ENCODE measurements at places on chromosomes 3 and 15. TPM values are rescaled to one million over a fixed set of nuclear protein-coding genes. Genes with fewer than 3 reads are reported as not detected.

The PEAK1 gene
- total RNA-seq: 92.5 TPM

The LRRC31 gene
- total RNA-seq: not detected

The GCNT3 gene
- 0.23 TPM for total RNA-seq

The GP9 gene
- not detected for total RNA-seq

The TNK2 gene
- total RNA-seq: 18.4 TPM

The GOLGA6L9 gene
- 1.5 TPM for total RNA-seq

The GPR62 gene
- 0.07 TPM for total RNA-seq

The CX3CR1 gene
- total RNA-seq: not detected

The EIF4E3 gene
- total RNA-seq: 0.83 TPM

The SELENOK gene
- 14.5 TPM for total RNA-seq

The NANOGP8 gene
- not detected for total RNA-seq

The GPR27 gene
- total RNA-seq: 0.26 TPM

The ZBBX gene
- 0.20 TPM for total RNA-seq

The SCN5A gene
- 0.72 TPM for total RNA-seq

The CPNE4 gene
- total RNA-seq: not detected

The GHSR gene
- not detected for total RNA-seq

The NOX5 gene
- 0.39 TPM for total RNA-seq

The SLC9C1 gene
- 0.43 TPM for total RNA-seq

The ITPR1 gene
- total RNA-seq: 126 TPM

The FANCI gene
- 11.3 TPM for total RNA-seq

The TUSC7 gene
- not detected for total RNA-seq

The SLC12A8 gene
- total RNA-seq: 13.2 TPM

The CSNK1G1 gene
- 27.2 TPM for total RNA-seq

The TRA2B gene
- 72.1 TPM for total RNA-seq

The STX19 gene
- 0.07 TPM for total RNA-seq

The SCAANT1 gene
- total RNA-seq: not detected

The QRICH1 gene
- 47.9 TPM for total RNA-seq

The TMCO5A gene
- total RNA-seq: not detected

The SPESP1 gene
- 9.8 TPM for total RNA-seq

The HOMER2 gene
- total RNA-seq: 5.7 TPM

The MORF4L1 gene
- 360 TPM for total RNA-seq

The TGM5 gene
- 0.26 TPM for total RNA-seq

The GOLGA8N gene
- 6.8 TPM for total RNA-seq

The ZKSCAN7 gene
- total RNA-seq: 4.8 TPM

The FOXB1 gene
- not detected for total RNA-seq

The SNX1 gene
- total RNA-seq: 45.9 TPM

The MKRN2OS gene
- total RNA-seq: not detected

The CLCN2 gene
- total RNA-seq: 3.3 TPM

The CCDC50 gene
- total RNA-seq: 93.8 TPM

The ISL2 gene
- total RNA-seq: not detected

The RPUSD3 gene
- total RNA-seq: 17.5 TPM

The ATP8B4 gene
- total RNA-seq: 1.7 TPM

The EFHB gene
- 0.72 TPM for total RNA-seq

The TRIM42 gene
- not detected for total RNA-seq

The MYZAP gene
- total RNA-seq: 0.07 TPM

The P2RY1 gene
- total RNA-seq: 0.59 TPM

The LYZL4 gene
- not detected for total RNA-seq

The SMAD6 gene
- total RNA-seq: 20.8 TPM

Data from smooth muscle cell of the pulmonary artery (primary cell).